ENCODE measurements at places on chromosomes 4 and X. TPM values are rescaled to one million over a fixed set of nuclear protein-coding genes. Genes with fewer than 3 reads are reported as not detected.

Gene ETDB
- not detected for total RNA-seq

Gene GLUD2
- 1.9 TPM for total RNA-seq

Gene FGFBP1
- total RNA-seq, result not detected

Gene NLGN4X
- 0.86 TPM for total RNA-seq

Gene SPACA5
- not detected for total RNA-seq

Gene CSAG1
- total RNA-seq, result not detected

Gene REPS2
- 0.43 TPM for total RNA-seq

Gene HTATSF1
- total RNA-seq, result 35.0 TPM

Gene RAB40A
- 0.43 TPM for total RNA-seq

Gene BMP2K
- 173 TPM for total RNA-seq

DNA sequence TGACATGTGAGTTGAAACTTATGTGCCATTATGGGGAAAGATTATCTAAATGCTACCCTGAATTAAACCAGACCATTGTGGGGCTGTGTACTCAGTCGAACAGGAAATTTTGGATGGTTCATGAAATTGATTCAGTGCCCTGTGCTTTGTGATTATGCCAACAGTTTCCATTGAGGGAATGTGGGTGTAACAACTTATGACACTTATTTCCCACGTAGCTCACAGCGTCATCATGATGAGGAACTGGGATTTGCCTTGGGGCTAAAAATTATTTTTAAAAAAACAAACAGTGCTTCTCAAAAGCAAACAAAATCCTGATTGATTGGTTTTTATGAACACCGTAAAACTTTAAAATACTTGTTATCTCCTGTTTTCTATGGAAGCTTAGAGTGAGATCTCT, 8.3 kb upstream of the CLTRN start:
- DNase-seq, result no peak

DNA sequence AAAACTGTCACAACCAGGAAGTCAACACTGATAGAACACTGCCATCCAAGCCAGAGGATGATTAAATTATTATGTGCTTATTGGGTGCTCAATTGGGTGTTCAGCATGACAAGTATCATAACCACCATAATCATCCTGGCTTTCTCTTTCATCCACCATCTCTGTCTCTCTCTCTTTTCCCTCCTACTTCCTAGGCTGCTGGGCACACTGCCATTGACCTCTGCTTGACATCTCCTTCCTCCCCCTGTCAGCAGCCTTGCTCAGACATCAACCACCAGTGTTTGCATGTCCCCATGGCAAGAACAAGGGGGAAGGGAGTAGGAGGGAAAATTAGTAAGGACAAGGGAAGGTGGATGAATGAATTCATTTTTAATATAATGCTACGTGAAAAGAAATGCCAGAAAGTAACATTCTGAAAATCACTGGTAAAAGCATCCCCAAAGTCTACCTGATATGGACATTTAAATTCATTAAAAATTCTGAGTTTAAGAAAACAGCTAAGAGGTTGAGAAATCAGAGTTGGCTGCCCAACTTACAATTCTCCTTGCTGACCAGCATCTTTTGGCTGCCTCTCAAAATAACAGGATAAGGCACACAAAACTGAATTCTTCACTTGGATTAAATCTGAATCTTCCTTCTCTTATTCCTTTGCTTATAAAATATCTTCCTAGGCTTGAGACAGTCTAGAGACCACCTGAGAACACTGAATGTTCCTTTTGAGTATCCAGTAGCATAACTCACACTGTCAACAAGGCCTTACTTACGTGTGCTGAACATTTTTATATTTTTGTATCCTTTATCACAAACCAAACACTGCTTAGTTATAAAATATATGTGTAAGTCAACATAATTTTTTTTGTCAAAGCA, 48.5 kb downstream of the SNCA start:
- no peak for DNase-seq

- DNase-seq, result no peak
Measured at GRCh38 chr4:102807345-102807744, 20.0 kb downstream of the UBE2D3 start.

- peak; percentile 89 for DNase-seq
Measured at GRCh38 chr4:145808021-145808650, 128.2 kb downstream of the C4orf51 start.

GRCh38 chr4:39044956-39045826, 13.0 kb upstream of the TMEM156 start:
- DNase-seq, result peak; percentile 40

- no peak for DNase-seq
Measured at GRCh38 chr4:52877036-52877435, 14.9 kb downstream of the RASL11B start.

- no peak for DNase-seq
Measured at GRCh38 chrX:40177942-40178715, 80.4 kb upstream of the BCOR start.

- DNase-seq, result peak; percentile 61
Measured at GRCh38 chr4:19187096-19187495, 1064.6 kb upstream of the SLIT2 start.

DNA sequence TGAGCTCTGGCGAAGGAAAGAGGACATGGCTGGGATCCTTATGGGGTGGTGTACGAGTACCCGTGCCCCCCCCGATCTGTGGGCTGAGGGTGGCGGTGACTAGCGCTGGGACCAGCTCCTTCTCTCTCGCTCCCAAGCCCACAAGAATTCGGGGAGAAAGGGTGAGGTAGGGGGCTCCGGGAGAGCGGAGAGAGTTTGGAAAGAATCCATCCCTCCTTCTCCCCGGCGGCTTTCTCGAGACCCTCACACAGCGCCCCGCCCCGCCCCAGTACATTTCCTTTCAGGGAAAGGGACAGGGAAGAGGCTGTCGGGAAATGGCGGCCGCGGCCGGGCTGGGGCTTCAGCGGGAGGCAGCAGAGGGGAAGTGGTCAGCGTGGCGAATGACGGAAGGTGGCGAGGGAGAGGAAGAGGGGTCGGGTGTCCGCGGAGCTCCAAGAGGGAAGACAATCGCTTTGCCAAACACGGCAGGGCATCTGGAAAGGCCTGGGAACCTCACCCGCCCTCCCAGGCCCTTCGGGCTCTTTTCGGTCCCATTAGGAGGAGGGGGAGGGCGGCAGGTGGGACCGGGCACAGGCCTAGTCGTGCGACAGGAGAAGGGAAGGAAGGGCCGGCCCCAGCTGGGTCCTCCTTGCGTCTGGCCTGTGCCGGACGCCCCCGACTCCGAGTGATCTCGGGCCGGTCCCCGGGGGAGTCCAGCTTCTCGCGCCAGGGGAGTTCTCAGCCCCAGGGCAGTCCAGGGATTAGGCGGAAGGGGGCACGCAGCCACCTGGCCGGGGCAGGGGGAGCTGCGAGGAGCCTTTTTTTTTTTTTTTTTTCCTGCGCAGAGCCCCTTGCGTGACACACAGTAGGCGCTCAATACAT, 10.2 kb downstream of the HNRNPH2 start:
- DNase-seq, result peak; percentile 49

DNA sequence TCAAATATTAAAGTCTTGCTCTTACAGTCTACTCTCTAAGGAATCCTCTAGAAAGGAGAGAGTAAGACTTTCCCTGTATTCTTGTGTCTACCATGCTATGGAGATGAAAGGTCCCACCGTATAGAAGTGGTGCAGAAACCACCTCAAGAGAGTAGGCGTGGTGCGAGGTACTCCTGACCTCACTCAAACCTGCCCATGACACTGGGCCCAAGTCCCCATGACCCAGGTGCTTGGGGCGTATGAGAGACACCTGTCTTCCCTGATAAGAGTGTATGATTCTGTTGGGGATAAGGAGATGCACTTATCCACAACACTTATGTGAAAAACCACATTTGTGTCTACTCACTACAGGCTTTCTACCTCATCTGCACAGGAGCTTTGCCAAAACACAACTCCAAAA, 55.0 kb upstream of the STS start:
- DNase-seq, result no peak

- no peak for DNase-seq
Measured at GRCh38 chr4:23967281-23967680, 77.4 kb upstream of the PPARGC1A start.

DNA sequence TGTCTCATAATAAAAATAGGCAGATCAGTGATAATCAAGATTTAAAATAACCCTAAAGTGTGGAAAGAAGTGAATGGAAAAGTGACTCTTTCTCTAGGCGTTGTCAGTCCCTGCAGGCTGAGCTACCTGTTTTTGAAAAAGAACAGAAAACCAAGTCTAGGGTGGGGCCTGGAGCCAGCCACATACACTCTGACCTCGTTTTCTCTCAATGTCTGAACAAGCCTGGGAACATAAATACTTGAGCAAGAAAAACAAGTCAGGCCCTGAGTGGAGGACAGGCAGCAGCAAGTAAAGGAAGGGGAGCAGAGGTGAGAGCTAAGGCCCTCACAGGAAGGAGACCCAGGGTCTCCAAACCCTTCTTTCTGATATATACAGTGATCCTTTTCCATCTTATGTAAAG, 91.7 kb upstream of the HPF1 start:
- DNase-seq, result no peak

GRCh38 chr4:71648923-71649322, 135.0 kb downstream of the GC start:
- DNase-seq, result no peak

DNA sequence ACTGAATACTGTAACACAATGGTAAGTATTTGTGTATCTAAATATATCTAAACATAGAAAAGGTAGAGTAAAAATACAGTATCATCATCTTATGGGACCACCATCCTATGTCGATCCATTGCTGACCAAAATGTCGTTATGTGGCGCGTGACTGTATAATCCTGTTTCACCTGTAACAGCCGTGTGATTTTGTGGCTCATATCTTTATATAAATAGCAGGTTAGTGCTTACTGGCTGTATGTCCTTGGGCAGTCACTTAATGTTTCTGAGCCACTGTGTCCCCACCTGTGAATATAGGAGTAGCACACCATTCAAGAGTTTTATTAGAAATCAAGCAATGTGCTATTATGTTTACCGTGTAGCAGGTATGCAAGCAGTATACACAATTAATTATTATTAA, 226.2 kb upstream of the FAT1 start:
- no peak for DNase-seq

GRCh38 chr4:73308286-73308685, 49.7 kb upstream of the ANKRD17 start:
- peak; percentile 36 for DNase-seq

DNA sequence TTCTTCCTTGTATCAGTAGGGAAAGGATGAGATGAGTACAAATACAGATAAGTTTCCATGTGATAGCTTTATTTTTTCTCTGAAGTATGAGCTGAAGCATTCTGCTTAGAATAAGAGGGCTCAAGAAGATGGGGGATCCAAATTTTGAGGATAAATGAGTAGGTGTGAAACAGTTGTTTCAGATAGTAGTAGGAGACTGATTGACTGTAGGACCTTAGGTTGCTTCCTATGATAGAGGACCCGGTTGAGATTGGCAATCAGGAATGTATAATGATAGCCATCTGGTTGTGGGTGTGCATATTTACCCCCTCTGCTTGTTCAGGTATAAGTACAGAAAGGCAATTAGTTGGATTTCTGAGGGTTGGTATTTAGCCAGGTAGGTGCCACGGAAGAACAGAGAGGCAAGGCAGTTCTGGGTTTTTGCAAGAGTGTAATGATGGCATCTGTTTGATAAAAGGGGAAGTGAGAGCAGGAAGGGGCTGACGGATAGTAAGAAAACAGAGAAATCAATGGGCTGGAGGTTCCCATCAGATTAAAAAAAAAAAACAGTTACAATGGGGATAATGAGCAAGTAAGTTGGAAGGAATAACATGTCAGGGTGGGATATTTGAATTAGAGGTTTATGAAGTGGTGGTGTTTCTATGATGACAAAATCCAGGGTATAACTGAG, 13.7 kb downstream of the OCRL start:
- DNase-seq, result no peak

DNA sequence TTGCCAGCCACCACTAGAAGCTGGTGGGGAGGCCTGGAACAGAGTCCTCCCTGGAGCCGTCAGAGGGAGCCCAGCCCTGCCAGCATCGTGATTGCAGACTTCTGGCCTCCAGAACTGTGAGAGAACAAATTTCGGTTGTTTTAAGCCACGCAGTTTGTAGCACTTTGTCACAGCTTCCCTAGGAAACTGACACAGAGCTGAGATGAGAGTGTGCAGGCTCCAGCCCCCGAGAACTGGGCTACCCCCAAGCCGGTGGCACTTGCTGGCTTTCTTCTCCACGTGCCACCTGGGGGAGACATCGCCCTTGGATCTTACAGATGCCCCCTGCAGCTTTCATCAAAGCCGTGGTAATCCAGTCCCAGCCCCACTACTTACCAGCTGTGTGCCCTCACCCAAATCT, 83.7 kb downstream of the PPP2R2C start:
- no peak for DNase-seq

GRCh38 chr4:182695842-182696241, 221.3 kb downstream of the DCTD start:
- DNase-seq, result peak; percentile 13

GRCh38 chr4:3472411-3473141, 9.5 kb downstream of the DOK7 start:
- no peak for DNase-seq

- no peak for DNase-seq
Measured at GRCh38 chrX:31993637-31994036, 921.8 kb upstream of the FTHL17 start.

- peak; percentile 46 for DNase-seq
Measured at GRCh38 chrX:38260231-38260630, 39.6 kb upstream of the SRPX start.

DNA sequence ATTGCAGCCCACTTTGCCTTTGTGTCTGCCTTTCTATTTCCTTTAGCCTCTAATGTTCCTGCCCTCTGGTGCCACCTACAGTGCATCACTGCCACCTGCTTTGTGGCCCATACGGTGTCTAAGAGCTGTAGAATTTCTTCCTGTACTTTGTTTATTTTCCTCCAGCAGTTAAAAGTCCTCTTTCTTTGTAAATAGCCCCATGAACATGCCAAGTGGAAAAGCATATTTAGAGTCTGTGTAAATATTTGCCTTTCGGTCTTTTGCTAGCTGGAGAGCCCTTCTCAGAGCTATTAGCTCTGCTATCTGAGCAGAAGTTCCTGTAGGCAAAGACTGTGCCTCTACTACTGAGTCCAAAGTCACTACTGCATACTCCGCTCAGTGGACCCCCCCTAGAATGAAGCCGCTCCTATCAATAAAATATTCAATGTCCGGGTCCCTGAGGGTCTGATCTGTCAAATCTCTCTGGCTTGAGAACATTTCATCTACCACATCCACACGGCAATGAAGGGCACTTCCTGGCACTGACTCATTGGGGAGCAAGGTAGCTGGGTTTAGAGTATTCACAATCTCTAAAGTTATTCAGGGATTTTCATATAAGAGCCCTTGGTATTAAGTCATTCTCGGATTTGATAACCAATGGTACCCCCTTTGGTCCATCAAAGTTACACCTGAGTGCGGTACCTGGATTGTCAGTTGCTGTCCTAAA, 36.3 kb downstream of the SULT1E1 start:
- no peak for DNase-seq

DNA sequence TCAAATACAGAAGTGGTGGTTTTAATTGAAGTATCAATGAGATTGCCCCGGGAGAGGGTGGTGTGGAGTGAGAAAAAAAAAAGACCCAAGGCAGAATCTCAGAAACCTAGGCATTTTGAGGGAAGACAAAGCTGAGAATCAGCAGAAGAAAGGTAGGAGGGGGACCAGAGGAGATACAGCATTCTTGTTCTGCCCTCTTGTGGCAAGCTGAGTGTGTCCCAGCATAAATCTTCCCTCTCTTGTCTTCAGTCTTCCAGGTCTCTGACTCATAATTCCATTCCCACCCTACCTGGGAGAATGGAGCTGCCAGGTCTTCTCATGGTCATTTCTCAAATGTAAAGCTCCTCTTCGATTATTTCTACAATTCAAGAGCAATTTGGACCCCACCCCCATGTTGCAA, 32.7 kb upstream of the MAGED1 start:
- DNase-seq, result peak; percentile 43
